Fibroblast of lung (primary cell): ENCODE measurements at places on chromosomes 11 and 22. TPM values are rescaled to one million over a fixed set of nuclear protein-coding genes. Genes with fewer than 3 reads are reported as not detected.

VWA5A gene
- total RNA-seq: 18.7 and 22.3 TPM in 2 replicates

GPHA2 gene
- total RNA-seq: not detected in 2 replicates

TSPAN4 gene
- 133 and 191 TPM in 2 replicates for total RNA-seq

AQP11 gene
- total RNA-seq: 7.4 and 11.2 TPM in 2 replicates

JAML gene
- not detected in 2 replicates for total RNA-seq

SYCE3 gene
- total RNA-seq: 0.33 TPM in 1 of 2 replicates, not detected in the other

MRPL23 gene
- total RNA-seq: 49.8 and 95.3 TPM in 2 replicates
